Tibial artery (tissue), 4 donors: ENCODE measurements at places on chromosomes 16 and 17.
A peak's percentile ranks its signal among the peaks of the same experiment; 100 is the strongest.

DNA sequence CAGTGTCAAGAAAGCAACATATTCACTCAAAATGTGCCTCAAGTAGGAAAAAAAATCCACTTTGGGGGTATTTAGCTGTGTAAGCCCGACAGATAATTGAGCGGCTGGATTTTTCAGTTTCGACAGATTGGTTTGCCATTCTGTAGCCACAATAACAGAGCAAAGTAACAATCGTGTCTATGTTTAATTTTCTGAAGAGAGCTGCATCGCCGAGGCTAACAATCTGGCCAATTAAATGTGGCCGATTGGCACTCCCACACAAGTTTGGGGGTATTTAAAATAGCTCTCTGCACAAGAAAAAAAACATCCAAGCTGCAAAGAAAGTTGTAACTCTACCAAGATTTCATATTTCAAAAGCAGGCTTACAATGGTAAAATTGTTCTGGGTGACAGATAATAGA is 99.7 kb upstream of the CDH13 start:
- DNase-seq, result no peak

DNA sequence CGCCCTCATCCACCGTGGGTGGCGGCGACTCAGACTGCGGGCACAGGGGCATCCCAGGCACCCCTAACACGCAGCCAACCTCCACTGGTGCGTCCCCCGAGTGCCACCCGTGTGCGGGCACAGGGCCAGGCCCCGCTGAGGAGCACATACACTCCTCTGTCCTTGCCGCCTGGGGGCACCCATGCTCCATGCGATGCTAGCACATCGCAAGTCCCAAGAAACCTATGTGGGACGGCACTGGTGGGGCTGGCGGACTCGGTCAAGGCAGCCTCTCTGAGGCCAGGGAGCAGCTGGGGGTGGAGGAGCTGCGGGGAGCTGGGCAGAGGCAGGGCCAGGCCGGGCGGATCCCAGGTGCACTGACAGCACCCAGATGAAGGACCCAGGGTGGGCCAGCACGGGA is 4.0 kb downstream of the ZNF598 start:
- DNase-seq, result no peak

DNA sequence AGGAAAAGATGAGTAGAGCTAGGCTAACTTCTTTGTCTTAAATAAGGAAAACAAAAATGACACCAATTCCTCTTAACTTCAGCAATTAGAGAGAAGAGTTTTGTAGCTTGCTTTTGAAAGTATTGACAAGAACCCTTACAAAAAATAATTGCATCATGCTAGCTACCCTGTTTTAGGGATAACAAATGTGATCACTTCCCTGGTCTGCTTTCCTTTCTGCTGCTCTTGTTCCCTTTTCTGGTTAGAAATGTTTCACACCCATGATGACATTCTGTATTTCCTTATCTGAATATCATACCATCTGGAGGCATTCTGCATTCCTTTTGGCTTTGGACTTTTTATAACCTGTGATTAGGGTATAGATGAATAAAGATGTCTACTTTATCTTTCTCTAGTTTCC is 9.9 kb upstream of the SMIM36 start:
- no peak for DNase-seq

DNA sequence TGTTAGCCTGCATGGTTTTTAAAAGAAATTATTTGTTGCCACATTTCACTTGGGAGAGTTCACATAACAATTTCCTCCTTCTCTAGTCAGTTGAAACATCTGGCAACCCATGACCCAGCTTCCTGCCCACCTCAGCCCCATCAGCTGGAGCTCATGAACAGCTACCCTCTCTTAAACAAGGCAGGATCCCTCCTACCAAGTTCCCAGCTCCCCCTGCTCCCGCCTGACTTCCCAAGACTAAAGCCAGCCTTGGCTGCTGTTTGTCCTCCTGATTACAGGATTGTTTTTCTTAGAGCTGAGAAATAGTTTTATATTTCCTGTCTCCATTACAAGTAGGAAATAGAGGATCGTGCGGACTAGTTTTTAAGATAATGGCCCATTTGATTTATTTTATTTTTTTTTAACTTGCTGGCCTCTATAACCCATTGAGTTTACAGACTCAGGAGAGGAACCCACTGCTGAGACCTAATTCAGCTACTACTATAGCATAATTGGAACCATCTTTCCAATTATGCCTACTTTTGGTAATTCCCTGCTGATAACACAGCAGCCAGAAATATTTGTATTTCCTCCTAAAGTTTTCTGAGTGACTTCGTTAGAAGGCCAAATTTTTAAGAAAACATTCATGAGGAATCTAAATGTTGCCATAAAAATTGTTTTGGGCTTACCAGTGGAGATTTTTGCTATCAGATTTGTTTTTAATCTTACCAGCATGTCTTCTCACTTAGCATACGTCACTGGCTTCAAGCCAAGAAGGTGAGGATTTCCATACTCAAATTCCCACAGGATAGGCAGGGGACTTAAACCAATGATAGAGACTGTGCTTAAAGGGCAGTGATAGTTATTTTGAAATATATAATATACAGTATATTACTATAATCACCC is 90.0 kb downstream of the ELAC2 start:
- no peak for DNase-seq

DNA sequence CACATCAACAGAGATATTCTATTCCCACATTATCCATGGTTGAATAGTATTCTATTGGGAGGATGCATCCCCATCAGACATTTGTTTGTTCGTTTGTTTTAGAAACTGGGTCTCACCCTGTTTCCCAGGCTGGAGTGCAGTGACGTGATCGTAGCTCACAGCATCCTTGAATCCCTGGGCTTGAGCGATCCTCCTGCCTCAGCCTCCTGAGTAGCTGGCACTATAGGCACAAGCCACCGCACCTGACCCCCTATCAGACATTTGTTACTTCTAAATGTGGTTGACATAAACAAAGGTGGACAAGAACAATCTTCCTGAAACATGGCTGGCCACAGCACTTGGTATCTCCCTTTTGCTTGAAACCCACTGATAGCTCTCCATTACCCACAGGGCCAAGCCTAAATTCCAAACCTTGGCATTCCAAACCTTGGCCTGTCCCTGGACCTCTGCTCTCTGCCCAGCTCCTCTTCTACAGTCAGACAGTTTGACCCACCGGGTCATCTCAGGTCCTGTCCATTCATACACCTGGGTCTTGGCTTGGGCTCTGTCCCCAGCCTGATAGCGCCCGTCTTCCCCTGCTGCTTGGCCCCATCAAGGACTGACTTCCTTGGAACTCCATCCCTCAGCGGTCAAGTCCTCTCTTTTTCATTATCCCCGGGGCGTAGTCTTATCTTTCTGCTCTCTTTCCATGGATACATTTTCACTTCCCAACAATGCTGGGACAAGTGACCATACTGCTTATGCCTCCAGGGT is 1.5 kb upstream of the PRR29 start:
- peak; percentile 33 for DNase-seq

DNA sequence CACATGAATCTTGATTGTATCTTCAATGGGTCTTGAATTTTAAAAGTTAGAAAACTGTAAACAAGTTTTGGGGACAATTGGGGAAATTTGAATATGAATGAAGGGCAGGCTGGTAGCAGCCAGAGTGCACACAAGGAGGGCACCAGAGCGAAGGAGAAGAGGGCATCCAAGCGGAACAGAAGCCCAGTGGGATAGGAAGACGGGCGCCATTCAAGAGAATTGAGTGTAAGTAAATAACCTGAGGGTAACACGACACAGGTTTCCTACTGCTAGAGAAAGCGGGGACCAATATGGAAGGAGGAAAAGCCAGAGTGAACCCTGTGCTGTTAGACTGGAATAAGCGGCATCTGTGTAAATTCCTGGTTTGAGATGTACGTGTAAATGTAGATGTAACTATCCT is 115.1 kb upstream of the CCL2 start:
- DNase-seq, result no peak

- DNase-seq, result no peak
These were observed 156.9 kb downstream of the C16orf78 start for GRCh38 chr16:49530427-49530970.

GRCh38 chr17:32773856-32774694 is 102.8 kb downstream of the MYO1D start:
- DNase-seq, result no peak

GRCh38 chr17:83079352-83079747 is at the start of gene METRNL:
Gene METRNL (plus strand): TSS chr17:83079609. CDS start chr17:83079816, 207 bp downstream.
- DNase-seq, result peak; percentile 89

GRCh38 chr17:19456016-19456927 is 45.2 kb downstream of the RNF112 start:
- no peak for DNase-seq

- peak; percentile 41 for DNase-seq
These were observed 11.0 kb downstream of the EFTUD2 start for GRCh38 chr17:44887971-44888954.

DNA sequence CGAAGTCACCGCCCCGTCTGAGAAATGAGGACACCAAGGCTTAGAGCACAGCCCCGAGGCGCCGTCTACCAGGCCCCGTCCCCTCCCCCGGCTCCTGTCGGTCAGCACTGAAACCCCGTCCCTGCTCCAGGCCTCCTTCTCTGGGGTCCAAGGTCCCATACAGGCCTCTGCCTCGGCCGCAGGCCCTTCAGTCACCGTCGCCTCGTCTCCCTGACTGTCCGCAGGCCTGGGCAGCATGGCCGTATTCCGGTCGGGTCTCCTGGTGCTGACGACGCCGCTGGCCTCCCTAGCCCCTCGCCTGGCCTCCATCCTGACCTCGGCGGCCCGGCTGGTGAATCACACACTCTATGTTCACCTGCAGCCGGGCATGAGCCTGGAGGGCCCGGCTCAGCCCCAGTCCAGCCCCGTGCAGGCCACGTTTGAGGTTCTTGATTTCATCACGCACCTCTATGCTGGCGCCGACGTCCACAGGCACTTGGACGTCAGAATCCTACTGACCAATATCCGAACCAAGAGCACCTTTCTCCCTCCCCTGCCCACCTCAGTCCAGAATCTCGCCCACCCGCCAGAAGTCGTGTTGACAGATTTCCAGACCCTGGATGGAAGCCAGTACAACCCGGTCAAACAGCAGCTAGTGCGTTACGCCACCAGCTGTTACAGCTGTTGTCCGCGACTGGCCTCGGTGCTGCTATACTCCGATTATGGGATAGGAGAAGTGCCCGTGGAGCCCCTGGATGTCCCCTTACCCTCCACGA is 617 bp downstream of the COASY start:
- no peak for DNase-seq

DNA sequence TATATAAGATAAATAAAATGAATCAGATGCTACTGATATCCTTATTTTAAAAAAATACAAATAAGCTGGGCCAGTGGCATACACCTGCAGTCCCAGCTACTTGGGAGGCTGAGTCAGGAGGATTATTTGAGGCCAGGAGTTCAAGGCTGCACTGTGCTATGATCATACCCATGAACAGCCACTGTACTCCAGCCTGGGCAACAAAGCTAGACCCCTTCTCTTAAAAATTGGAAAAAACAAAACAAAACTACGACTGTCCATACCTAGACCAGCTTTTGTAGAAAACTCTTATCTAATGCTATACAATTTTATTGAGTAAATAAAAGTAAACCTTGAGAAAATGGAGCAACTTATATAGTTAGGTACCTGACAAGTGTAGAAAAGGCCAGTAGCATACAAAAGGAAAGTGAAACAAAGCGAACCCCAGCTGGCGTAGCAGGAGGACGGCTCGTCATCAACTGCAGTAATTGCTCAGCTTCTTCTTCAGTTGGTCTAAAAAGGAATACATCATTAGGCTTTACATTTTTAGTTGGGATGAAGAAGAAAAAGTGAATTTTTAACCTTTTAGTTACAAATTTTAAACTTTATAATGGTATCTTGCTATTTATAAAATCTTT is 23.6 kb downstream of the INTS2 start:
- no peak for DNase-seq

GRCh38 chr17:7352503-7352889 is 534 bp downstream of the KCTD11 start:
- no peak for DNase-seq

- DNase-seq, result no peak
These were observed 2.3 kb downstream of the DLG4 start for GRCh38 chr17:7217113-7217987.

- DNase-seq, result no peak
These were observed 146.9 kb downstream of the CMIP start for GRCh38 chr16:81591545-81591870.

GRCh38 chr16:64269756-64270155 is 852.1 kb downstream of the CDH11 start:
- DNase-seq, result no peak

DNA sequence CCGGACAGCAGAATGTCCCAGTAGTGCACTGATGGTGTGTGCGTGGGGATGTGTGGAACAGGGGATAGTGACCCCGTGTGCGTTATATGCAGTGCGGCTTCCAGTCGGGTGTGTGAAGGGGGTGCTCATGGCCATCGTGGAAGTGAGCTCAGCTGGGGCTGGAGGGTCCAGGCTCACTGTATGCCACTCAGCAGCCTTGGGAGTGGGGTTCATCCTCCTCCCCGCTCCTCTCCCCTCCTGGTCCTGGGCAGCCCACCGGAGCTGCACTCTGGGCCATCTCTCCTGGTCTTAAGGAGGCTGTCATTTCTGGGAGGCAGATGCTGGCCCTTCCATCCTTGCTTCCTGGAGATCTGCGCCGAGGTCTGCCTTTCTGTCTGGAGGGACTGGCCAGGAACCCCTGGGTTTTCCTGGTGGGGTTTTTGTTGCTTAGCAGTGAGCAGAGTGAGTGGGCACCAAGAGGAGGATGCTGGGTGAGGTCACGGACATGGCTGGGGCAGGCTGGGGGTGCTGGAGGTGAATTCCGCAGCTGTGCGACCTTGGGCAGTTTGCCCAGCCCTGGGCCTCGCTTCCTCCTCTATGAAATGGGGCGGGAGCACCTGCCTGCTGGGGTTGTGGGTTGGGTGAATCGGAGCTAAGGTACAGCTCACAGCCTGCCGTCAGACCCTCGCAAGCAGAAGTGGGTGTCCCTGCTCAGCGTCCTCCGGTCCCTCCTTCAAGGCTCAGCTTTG is 164.1 kb downstream of the SEC14L1 start:
- DNase-seq, result no peak

- no peak for DNase-seq
These were observed 951 bp downstream of the RPL19 start for GRCh38 chr17:39200957-39201510.

- DNase-seq, result no peak
These were observed 9.1 kb downstream of the NAGPA start for GRCh38 chr16:5024632-5025031.

GRCh38 chr16:2763173-2763572 is 10.7 kb downstream of the SRRM2 start:
- no peak for DNase-seq

GRCh38 chr17:74810699-74811485 is 34.7 kb upstream of the NAT9 start:
- DNase-seq, result no peak

DNA sequence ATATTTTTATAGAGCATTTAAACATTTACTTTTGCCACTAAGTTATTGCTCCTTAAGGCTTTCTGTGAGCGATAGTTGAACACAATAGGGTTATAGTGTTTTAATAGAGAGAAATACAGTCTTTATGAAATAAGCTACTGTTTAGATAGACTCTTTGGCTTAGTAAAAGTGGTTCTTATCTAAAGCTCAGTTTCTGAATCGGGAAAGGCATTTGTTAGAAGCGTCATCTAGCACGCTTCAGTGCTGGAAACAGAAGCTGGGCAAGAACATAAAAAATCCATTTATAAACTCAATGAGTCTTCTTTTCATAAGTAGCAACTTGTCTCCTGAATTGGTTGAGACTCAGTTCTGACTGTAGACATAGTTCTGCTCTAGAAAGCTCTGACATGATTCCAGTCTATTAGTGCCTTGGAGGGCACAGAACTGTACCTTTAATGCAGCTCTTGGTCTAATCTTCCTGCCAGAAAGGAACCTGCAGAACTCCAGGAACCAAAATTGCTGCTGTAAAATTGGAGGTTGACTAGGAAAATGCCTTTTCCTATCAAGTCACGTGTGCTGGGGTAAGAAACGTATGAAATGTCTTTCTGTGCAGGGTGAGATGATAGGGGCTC is 55.4 kb upstream of the DNAJA2 start:
- DNase-seq, result no peak

- DNase-seq, result no peak
These were observed 37.6 kb upstream of the CBFA2T3 start for GRCh38 chr16:89014403-89015230.
